Memory B cell (primary cell): ENCODE measurements at places on chromosomes 11 and 22.

GRCh38 chr11:65488273-65489034 lies 10.4 kb upstream of the MALAT1 start:
- no peak for DNase-seq

GRCh38 chr11:109015283-109015682 lies 350.4 kb downstream of the DDX10 start:
- DNase-seq, result no peak

- no peak for DNase-seq
Observed at GRCh38 chr22:28093711-28094110, 174.7 kb upstream of the PITPNB start.

DNA sequence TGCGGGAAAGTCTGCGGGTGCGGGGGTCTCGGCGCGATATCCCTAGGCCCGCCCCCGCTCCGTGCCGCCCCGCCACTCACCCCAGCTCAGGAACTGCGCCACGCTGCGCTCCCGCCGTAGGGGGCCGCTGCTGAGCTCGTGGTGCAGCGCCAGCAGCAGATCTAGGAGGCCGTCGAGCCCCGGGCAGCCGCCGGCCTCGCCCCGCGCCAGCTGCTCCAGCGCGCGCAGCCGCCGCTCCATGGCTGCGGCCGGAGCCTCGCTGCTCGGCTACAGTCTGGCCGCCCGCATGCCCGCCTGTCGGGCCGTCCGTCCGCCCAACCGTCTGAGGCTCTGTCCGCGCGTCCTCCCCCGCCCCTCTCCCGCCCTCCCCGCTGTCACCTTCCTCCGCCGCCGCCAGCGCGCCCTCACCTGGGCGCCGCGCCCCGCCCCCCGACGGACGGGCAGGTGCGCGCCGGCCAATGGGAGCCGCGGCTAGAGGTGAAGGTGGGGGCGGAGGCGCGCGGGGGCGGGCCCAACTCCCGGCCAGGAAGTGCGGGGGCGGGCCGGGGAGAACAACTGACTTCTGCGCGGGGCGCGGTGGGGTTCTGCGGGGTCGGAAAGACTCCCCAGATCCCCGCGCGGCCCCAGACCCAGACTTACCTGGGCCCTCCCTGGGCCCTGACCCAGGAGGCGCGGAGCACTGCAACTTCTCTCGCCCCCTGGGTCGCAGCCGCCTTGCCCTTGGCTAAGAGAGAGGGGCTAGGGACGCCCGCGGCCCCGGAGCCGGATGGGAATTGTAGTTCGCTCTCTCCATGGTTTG lies at the start of gene CDC42BPG:
TSS of gene CDC42BPG (minus strand) at position 324 of the 799 bp plus-strand sequence. CDS start at position 240, 84 bp downstream.
- DNase-seq, result peak; percentile 67

GRCh38 chr22:35561796-35562526 lies 21.3 kb downstream of the RASD2 start:
- no peak for DNase-seq

DNA sequence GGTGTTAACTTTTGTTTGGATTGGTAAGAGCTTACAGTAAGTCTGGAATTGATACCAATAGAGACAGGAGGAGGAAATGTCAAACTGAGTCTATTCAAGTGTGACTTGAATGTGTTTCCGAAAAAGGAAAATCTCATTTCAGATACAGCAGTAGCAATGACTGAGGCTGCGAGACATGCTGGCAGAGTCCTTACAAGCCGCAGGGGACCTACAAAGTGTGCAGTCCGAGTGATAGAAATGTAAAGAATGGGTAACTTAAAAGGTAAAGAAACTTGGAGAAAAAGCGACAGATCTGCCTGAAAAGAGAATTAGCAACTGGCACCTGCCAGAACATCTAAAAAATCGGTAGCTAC lies 444 bp downstream of the CWF19L2 start:
- DNase-seq, result no peak

DNA sequence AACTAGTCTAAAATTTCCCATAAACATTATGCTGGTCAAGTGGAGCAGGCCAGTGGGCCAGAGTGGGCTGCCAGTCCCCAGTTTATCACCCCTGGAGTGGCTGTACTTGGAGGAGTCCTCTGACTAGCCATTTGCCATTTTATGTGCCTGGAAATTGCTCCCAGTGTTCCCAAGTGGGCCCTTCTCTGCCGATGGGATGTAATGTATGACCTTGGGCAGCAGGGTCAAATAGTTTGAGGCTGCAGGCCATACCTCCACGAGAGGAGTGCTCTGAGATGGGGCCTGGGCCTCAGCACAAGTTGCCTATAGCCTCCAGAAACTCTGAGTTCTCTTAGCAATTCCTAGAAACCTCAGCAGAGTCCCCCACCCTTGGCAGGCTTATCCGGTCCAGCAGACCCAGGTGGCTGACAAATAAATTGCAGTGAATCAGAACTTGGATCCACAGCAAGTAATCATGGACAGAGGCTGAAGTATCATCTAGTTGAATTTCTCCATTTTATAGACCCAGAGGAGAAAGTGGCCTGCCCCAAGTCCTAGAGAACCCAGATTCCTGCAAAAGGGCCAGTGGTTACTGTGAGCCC lies 17.8 kb upstream of the PATZ1 start:
- no peak for DNase-seq

- peak; percentile 82 for DNase-seq
Observed at GRCh38 chr22:22928666-22929380, 41.2 kb downstream of the IGLL5 start.

DNA sequence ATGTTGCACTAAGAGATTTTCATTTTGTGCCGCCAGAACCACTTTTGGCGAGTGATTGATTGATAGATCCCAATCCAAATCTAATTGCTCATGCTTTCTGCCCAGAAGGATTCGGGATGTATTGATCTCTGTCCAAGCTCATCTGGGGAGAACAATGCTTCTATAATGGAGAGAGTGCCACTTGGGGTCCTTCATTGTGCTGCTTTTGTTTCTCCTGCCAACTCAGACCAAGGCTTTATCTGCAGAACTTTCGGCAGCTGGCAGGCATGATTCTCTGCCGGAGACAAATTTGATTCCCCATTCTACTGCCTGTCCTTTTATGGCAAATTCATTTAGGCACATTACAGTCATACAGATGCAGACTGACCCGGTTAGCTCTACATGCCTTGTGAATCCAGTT lies 62.9 kb upstream of the NTM start:
- no peak for DNase-seq

GRCh38 chr22:35299217-35299672 lies 449 bp upstream of the TOM1 start:
- no peak for DNase-seq

DNA sequence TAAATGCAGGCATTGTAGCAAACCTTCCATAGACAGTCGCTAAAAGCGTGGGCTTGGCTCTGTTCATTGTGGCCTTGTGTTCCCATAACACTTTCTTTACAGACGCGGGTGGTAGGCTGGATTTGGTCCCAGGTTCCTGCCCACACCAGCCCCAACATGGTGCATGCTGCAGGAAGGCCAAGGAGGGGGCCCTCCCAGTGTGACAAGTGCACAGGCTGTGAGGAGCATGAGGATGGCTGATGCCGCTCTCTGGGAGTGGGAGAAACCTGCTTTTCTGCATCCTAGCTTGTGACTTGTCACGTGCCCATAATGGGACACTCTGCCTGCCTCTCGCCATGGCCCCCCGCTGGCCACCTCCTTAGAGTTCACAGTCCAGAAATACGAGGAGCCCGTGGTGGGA lies 161.8 kb upstream of the B3GAT1 start:
- no peak for DNase-seq

GRCh38 chr11:75126564-75126963 lies 24.3 kb upstream of the SLCO2B1 start:
- no peak for DNase-seq

GRCh38 chr22:20549232-20549841 lies 41.9 kb downstream of the MED15 start:
- no peak for DNase-seq

DNA sequence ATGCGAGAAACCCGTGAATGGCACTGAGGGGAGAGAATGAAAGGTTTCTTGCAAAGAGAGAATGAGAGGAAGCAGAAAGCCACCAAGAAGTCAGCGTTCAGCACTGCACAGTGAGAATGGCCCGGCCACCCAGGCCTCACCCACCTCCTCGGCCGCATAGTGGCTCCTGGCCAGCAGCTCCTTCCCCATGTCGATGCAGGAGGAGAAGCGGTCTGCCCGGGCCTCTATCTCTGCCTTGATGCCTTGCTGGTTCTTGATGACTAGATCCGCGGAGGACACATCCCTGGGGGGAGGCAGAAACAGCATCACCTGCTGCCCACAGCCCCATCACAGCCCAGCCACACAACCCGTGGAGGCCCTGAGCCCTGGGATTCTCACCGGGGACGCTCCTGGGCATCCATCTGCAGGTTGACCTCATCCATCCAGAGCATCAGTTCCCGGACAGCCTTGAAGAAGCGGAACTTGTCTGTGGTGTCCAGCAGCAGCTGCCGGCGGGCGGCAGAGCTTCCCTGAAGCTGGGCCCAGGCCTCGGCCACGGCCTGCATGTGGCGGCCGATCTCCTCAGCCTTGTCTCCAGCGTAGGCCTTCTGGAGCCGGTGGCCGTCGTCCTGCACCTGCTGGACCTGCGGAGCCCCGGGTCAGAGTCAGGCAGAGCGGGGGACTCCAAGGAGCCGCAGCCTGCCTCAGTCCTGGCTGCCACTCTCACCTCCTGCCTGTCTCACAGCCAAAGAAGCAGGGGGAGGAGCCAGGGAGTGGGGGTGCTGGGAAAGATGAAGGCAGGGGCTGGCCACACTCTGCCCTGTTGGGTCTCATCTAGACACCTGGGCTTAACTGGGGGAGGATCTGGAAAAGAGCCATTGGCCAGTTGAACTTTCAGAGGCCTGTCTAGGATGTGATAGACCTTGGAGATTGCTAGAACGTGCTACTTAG lies 12.2 kb upstream of the RBM4B start:
- no peak for DNase-seq

GRCh38 chr11:64086258-64087123 lies 50.8 kb downstream of the FLRT1 start:
- DNase-seq, result no peak

DNA sequence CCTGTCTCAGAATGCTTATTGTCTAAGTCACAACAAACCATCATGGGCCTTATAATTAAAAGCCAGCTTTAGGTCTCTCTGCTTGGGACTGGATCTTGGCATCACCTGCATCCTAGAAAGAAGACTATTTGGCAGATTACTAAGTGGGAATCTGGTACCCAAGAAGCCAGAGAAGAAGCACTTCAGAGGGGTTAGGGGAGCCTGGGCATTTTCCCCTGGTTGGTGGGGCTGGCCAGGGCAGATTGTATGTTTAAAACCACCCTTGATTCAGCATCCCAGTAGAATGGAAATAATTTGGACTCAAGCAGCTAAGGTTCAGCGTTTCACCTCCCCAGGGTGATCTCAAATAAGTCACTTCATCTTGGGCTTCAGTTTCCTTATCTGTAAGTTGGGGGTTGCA lies 193.7 kb downstream of the MIAT start:
- DNase-seq, result no peak

DNA sequence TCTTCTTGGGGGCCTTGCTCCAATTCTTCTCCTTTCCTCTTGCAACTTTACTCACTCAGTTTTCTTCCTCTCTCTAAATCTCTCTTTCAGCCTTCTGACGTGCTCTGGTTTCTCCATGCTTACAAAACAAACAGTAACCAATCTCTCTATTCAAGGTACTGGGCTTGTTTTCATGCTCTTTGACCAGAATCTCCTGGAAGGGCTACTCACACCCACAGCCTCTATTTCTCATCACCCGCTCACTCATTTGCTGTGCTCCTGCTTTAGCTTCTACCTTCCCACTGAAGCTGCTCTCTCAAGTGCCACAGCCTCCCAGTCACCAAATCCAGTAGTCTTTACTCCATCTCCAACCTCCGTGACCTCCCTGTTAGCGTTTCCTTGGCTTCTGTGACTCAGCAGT lies 60.4 kb downstream of the SERGEF start:
- no peak for DNase-seq

DNA sequence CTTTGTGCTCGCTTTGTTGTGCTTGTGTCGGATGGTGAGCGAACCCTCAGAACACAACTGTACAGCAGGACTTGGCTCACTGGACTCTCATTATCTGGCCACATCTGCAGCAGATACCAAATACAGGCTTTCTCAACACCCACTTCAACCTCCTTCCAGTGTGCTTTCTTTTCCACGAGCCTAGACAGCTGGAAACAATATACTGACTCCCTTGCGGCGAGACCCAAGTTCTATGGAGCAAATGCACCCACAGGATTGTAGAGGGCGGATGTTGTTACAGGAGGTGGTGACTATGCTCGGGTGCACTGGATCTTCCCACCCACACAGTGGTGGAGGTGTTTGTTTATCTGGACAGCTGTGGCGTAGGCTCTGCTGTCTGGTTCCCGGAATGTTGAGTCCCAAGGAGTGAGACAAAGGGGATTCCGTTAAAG lies 204.3 kb downstream of the TENM4 start:
- no peak for DNase-seq

GRCh38 chr11:22567759-22568158 lies 57.9 kb downstream of the FANCF start:
- no peak for DNase-seq

- no peak for DNase-seq
Observed at GRCh38 chr11:132452616-132453015, 1079.7 kb downstream of the OPCML start.

- DNase-seq, result no peak
Observed at GRCh38 chr11:40203606-40204005, 1255.8 kb downstream of the LRRC4C start.

DNA sequence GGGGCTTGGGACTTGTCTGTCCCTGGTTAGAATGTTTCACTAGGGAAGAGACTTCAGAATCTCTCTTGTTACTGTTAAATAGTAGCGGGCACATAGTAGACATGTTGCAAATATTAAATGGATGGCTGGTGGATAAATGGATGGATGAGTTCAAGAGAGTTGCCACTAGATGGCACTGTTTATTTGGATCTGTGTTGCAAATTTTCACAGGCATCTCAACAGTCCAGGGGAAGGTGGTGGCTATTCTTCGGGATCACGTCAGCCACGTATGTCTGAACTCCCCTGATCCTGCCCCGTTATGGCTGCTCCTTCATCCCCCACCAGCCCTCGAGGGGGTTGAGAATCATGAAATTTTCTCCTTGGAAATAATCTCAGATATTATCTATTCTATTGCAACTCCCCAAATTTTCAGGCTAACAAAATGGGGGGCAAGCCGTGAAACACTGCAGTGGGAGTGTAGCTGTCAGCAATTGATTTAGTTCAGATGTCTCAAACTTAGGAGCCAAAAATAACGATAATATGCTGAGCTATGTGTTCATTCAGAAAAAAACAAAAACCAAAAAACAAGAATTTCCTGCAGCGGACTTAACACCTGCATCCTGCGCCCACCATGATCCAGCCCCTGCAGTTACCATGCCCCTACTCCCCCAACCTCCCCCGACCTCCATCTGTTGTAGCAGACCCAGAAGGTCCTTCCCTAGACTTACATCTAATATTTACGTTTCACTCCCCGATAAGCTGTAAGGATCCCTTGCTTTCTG lies 29.1 kb upstream of the BIRC3 start:
- no peak for DNase-seq
